Hair follicular keratinocyte (primary cell): ENCODE measurements at places on chromosomes 11 and 22. TPM values are rescaled to one million over a fixed set of nuclear protein-coding genes. Genes with fewer than 3 reads are reported as not detected.

The NXPE1 gene
- not detected in 2 replicates for total RNA-seq

The TECTA gene
- 0.16 TPM in 1 of 2 replicates, not detected in the other for total RNA-seq

The OR8K5 gene
- not detected in 2 replicates for total RNA-seq

The ZNF214 gene
- total RNA-seq, result 1.1 and 2.1 TPM in 2 replicates

The TRIM51 gene
- total RNA-seq, result not detected in 2 replicates

The SLC22A9 gene
- not detected in 2 replicates for total RNA-seq

The RELA gene
- 51.6 and 64.1 TPM in 2 replicates for total RNA-seq
